Thoracic aorta (tissue), 2 donors: ENCODE measurements at places on chromosomes 12 and 14.

GRCh38 chr14:22152161-22152870, 436.7 kb downstream of the DAD1 start:
- DNase-seq, result no peak

DNA sequence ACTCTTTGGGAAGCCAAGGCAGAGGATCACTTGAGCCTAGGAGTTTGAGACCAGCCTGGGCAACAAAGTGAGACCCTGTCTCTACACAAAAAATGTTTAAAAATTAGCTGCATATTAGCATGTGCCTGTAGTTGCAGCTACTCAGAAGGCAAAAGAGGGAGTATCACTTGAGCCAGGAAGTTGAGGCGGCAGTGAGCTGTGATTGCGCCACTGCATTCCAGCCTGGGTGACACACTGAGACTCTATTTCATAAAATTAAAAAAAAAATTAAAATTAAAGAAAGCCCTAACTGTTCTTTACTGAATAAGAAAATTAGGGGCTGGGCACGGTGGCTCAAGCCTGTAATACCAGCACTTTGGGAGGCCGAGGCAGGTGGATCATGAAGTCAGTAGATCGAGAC, 27.0 kb downstream of the SENP1 start:
- DNase-seq, result no peak

- no peak for DNase-seq
Measured at GRCh38 chr12:73181244-73181643, 909.1 kb downstream of the TRHDE start.

GRCh38 chr14:101789222-101789621, 27.7 kb downstream of the PPP2R5C start:
- DNase-seq, result no peak

DNA sequence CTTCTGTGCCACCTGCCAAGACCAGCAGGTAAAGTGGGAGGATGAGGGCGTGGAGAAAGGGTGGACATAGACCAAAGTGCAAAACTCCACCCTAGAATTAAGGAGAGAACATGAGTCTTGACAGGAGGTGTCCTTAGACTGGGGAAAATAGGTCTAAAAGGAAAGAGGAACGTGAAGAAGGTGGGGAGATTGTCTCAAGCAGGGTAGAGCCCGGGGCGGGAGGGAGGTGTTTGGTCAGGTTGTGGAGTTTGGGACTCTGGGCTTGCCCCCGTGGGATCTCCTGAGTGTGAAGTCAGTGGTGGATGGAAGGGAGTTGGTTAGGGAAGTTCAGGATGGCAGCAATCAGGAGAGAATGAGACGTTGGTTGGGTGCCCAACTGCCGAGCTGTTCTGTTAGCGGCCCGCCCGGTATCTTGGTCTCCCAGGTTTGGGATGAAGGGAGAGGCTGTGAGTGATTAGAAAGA, 386 bp downstream of the DGKA start:
- no peak for DNase-seq

DNA sequence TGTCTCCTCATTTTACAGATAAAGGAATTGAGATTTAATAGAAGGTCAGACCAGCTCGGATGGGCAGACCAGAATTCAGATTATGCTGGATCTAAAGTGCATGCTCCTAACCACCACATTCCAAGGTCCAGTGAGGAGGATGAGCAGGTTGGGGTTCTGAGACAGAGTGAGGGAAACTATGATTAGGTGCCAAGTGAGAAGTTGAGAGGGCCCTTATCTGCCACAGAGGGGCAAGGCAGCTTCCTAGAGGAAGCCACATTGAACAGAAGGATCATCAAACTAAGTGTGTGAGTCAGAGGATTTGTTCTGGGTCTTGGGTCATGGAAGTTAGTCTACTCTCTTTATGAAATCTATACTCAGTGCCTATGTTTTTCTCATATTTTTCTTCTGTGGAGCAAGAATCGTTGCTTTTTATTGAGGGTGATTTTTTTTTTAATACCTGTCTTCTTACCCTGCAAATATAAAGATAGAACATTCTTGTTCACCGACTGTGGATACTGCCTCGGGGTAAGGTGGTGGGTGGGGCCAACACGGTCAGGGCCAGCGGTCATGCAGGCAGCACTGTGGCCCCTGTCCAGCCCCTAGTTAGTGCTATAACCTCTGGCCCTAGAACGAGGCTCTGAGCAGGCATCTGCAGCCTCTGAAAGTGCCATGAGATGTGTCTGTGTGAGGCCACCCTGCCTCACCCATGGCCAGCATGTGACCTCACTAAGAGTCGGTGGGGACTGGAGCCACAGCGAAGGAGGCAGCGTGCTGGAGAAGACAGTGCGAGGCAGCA, 55.6 kb upstream of the PTHLH start:
- DNase-seq, result no peak

- DNase-seq, result no peak
Measured at GRCh38 chr12:41962171-41962572, 182.5 kb downstream of the GXYLT1 start.

DNA sequence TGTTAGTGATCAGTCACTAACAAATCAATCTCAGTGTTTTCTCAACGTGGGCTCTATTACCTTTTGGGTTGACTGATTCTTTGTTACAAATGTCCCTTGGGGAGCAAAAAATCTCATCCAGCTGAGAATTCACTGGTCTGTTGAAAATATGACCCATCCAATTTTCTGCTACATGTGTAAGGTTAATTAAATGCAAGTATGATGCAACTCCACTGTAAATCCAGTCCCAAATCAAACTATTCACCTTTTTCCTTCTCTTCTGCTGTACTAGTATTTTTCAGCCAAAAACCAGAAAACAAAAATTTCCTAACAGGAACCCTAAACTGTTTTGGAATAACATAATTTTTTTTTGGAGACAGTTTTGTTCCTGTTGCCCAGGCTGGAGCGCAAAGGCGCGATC, 2.2 kb downstream of the ERH start:
- DNase-seq, result no peak

GRCh38 chr12:28096649-28097048, 93.6 kb upstream of the CCDC91 start:
- no peak for DNase-seq

GRCh38 chr14:96088911-96089310, 49.7 kb downstream of the C14orf132 start:
- no peak for DNase-seq

DNA sequence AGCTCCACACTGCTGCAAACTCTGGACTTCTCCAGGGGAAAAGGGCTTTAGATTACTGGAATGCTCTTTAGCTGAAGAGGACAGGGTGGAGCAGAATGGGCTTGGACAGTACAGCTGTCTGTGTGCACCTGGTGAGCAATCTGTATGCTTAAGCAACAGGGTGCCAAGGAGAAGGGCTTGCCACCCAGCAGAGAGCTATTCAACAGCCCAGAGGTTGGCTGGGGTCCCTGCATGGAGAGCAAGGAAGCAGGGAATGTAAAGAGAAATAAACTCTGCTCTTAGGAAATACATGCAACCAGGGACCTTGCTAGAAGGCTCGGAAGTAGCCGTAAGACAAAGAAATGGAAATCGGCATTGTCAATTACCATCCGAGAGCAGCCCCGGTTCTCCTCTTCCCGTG, 53.0 kb upstream of the CORO1C start:
- DNase-seq, result no peak
